ENCODE measurements at places on chromosomes 5 and 9.

DNA sequence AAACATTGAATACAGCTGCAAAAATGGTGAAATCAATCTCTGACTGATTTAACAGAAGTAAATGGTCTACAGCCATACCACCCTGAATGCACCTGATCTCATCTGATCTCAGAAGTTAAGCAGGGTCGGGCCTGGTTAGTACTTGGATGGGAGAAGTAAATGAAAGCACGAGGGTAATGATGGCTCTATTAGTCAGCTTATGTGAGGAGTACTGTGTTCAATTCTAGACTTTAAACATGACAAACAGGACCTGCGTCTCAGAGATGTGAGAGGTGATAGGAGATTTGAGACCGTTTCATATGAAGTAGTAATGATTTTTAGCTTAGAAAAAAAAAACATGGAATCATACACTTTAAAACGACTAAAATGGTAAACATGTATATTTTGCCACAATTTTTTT is 77.1 kb upstream of the SUSD1 start:
- no peak for DNase-seq

DNA sequence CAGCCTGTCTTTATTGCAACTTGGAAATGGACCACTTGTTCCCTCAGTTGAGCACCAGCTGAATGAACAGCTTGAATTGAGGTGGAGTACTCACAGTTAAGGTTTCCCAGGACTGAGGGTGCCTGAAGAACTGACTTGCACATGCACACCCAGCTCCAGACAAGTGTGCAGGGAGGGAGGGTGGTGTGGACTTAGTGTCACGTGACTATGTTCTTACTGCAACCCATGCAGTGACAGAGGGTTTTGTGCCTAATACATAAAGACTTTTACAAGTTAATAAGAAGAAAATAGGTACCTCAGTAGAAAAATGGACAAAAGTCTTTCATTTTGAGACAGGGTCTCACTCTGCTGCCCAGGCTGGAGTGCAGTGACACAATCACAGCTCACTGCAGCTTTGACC is 18.0 kb downstream of the BARX1 start:
- no peak for DNase-seq

DNA sequence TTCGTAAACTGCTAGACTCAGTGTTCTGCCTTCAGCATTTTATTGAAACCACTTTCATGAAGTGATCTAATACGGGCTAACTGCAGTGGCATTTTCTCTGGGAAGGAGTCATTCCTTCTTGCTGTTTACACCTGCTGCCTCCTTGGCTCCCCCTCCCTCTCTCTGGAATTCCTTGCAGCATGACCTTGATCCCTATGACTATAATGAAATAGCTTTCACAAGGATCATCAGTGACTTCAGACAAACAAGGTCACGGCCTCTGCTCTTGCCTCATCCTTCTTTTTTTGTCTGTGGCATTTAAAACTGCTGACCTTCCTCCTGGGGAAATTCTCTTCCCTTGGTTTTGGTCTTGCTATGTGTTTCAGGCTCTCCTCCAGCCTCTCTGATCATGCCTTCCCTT is 90.2 kb downstream of the ZNF462 start:
- DNase-seq: no peak

DNA sequence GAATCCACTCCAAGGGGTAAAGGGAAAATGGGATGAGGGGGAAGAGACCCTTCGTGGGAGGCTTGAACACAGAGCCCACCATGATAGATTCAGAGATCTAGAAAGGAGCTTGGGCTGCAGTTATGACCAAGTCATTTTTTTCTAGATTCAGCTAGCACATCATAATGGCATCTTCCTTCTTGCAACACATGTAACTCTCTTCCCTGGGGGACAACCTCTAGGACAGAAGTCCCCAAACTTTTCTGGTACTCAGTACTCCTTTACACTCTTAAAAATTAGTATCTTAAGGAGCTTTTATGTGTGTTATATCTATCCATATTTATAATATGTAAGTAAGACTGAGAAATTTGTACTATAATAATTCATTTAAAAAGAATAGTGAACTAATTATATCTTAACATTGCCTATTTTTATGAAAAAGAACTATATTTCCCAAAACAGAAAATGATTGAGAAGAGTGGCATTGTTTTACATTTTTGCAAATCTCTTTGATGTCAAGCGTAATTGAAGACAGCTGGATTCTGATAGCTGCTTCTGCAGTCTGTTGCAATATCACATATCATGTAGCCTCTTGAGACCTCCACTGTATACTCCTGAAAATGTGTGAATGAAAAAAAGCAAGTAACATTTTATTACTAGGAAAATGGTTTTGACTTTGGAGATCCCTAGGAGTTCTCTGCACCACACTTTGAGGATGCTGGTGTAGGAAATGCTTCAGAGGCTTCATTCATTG is 875 bp downstream of the ACO1 start:
- no peak for DNase-seq

DNA sequence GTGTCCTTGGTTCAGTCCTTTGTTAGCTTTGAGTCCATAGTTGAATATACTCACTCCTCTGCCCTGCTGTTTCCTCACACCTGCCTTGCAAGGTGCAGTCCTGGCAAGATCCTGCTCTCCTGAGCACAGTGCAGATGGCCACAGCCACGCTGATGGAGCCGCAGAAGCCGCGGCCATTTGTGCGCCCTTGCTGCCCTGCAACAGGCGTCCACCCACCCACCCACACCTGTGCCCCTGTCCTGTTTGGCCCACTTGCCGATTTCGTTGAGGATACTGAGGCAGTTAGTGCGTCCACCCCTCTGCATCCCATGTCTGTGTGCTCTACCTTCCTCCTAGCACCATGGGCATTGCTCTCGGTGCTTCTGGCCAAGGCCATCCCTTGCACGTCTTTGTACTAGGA is 51.1 kb upstream of the LRRTM2 start:
- DNase-seq: no peak

DNA sequence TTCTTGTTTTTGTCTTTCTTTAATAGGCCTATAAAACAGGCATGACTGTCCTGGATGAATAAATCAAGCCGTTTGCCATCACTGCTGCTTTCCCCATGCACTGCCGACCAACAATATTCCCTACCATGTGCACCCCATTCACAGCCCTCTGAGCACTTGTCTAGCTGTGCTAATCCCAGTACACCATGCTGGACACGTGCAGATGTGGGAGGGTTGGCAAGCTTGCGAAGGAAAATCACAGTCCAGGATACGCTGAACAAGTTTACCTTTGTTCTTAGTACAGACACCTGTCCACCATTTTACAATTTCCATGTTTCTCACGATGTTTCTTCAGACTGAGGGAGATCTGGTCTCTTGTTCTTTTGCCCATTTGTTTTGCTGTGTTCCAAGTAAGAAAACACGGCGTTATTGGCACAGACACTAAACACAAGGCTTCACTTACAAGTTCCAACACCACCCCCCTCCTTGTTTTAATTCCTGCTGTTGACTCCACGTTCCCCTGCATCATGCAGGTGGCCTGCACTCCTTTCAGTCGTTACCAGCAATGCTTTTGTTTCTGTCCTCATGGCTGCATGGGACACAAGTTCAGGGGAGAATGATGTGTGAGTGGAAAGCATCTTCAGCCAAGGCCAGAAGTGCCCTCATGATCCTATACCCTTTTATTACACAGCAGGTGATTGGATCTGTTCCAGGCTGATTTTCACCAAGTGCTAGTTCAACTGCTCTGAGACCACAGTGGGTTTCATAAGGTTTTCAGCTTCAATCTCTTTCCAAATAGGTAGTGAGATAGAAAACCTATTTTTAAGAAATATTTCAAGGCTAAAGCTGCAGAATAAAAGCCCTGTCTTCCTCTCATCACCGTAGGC is 608.9 kb downstream of the IRX1 start:
- no peak for DNase-seq

DNA sequence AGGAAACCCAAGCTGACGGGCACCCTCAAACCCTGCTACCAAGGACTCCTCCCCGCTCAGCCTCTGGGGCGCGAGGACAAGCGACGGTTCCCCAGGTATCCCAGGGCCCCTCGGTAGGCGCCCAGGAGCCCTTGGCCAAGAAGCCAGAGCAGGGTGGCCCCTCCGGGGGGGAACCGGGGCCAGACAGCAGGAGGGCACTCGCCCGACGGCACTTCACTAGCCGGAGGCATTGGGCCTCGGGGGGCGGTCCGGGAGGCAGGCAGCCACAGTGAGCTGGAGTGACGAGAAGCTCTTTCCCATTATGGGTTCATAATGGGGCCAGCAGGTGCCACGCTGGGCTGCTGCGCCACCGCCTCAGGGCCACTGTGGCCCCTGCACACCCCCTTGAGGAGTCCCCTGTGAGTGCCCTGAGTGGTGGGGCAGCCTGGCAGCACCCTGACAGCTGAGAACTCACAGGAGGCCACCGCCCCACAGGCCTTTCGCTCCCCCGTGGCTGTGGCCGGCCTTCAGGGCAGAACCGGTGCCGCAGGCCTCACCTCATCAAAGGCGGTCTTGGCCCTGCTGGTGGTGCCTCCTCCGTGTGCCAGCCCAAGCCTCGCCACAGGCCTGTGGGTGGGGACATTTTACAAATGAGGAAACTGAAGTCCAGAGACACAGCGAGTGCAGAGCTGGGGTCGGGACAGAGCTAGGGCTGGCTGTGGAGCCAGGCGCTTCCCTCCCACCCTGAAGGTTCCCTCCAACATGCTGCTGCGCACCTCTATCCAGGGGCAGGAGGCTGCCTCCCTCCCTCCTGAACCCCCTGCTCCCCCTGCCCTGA is 68.7 kb downstream of the PSMB7 start:
- no peak for DNase-seq

- DNase-seq: no peak
Observed at GRCh38 chr5:113909782-113910181, 396.3 kb downstream of the YTHDC2 start.

DNA sequence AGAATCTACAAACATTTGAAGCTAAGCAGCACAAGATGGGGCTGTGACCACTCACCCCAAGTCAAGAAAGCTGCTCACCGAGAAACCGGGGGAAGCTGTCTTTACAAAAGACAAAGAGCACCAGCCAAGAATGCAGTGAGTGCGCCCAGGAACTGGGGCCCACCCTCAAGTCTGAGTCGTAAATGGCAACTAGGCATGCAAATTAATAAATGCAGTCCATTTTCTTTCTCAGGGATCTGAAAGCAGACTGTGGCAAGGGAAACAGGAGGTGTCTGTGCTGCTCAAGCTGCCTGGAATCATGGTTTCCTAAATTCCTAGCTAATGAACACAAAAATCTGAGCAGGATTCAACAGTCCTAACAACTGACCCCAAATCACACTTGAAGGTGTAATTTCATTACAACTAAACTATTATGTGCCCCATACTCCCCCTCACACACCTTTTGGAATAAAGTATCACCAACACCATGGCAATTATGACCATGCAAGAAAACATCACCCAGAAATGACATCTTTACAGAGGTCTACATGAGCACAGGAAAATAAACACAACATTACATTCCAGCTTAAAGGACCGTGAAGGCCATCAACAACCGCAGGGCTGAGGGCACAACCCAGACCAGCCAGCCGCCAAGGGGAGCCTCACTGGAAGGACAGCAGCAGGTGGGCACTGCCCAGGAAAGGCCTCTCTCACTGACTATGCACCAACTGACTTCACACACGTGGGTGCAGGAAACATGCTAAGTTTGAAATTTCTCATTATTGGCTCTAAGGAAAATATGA is 17.6 kb downstream of the NSUN2 start:
- no peak for DNase-seq

DNA sequence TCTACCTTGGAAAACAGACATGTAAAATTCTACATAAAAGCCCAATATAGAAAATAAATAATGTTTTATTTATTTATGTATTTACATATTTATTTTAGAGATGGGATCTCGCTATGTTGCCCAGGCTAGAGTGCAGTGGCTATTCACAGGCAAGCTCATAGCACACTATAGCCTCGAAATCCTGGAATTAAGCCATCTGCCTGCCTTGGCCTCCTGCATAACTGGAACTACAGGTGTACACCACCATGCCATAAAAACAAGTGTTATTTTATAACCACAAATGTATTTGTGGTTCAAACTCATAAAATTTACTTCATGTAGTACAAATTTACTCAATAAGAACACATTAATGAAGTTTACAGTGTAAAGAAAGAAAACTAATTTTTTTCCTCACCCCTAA is 7.0 kb upstream of the RFK start:
- no peak for DNase-seq

DNA sequence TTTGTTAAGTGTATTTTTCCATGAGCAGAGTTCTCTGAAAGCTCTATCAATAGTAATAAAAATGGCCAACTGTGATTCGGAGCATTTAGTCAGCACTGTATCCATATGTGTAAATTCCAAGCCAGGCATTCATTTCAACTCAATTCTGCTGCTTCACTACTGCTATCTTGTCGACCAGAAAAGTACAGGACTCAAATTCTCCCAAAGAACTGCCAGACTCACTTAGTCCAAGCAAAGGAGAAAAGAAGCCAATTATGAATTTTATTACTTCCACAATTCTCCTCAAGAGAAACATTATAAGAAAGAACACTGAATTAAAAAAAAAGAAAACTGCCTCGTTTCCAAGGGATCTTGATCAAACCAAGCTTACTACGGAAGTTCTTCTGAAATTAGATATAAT is 906.3 kb upstream of the DMAC1 start:
- no peak for DNase-seq
